ENCODE measurements at places on chromosomes 13 and 19.

DNA sequence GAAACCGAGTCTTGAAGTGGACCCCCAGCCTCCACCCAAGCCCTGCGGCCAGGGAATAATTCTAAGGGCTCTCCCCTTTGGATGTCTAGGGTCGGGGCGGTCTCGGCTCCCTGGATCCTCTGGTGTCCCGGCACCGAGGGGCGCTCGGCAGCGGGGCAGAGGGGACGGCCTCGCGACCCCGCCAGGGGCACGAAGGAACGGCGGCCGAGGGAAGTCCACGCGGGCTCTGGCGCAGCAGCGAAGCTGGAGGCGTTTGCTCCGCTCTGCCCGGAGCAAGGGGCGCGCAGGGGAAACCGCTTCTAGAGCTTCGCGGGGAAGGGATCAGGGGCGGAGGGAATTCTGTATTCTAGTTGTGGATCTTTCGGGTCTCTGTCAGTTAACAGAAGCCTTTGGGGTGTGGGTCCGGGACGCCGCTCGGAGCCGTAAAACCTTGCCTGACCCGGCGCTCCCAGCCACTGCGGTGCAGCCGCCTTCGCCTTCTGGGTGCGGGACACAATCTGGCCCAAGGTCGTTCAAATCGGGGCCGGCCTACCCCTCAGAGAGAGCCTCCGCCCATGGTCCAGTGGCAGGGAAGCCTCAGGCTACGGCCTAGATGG, 118.2 kb downstream of the KCNRG start:
- no peak for DNase-seq

DNA sequence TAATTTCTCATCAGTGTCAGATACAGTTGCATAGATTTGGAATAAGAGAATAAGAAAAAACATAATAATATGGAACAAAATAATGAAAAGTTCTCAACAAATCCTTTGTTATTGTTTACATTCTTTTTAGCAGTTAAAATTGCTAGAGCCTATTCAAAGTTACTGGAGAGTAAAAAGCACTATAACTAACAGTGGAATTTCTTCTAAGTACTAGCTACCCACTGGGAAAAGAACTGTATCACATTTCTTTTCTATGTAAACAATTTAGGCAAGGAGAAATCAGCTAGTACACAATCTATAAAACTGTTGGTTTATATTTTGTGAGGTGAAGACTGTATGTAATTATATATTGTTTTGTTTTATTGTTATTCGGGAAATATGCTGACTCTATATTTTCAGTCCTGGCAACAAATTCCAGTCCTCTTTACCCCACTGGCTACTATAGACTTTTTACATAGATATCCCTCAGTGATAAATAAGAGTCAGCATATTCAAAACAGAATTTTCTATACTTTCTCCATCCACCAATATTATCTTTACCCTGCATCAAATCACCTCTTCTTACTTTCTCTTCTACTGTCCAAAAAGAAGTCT, 222.0 kb downstream of the PCDH9 start:
- DNase-seq = no peak

DNA sequence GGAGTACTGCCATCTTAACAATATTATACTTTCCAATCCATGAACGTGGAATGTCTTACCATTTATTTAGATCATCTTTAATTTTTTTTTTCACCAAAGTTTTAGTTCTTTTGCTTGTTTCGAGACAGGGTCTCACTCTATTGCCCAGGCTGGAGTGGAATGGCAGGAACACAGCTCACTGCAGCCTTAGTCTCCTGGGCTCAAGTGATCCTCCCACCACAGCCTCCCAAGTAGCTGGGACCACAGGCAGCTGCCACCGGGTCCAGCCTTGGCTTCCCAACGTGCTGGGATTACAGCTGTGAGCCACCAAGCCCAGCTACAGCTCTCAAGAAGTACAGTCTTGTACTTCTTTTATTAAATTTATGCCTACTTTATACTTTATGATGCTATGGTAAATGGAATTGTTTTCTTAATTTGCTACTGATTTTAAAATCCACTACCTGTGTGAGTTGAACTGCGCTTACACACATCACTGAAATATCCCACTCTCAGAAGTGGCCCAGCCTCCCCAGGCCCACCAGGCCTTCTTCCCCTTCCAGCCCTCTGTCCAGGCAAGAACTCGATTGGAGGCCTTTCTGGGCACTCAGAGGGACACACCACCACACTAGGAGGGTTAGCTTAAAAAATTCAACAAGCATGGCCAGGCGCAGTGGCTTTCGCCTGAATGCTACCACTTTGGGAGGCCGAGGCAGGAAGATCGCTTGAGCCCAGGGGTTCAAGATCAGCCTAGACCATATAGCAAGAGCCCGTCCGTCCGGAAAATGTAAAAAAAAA, 1.0 kb upstream of the PGLS start:
- no peak for DNase-seq

DNA sequence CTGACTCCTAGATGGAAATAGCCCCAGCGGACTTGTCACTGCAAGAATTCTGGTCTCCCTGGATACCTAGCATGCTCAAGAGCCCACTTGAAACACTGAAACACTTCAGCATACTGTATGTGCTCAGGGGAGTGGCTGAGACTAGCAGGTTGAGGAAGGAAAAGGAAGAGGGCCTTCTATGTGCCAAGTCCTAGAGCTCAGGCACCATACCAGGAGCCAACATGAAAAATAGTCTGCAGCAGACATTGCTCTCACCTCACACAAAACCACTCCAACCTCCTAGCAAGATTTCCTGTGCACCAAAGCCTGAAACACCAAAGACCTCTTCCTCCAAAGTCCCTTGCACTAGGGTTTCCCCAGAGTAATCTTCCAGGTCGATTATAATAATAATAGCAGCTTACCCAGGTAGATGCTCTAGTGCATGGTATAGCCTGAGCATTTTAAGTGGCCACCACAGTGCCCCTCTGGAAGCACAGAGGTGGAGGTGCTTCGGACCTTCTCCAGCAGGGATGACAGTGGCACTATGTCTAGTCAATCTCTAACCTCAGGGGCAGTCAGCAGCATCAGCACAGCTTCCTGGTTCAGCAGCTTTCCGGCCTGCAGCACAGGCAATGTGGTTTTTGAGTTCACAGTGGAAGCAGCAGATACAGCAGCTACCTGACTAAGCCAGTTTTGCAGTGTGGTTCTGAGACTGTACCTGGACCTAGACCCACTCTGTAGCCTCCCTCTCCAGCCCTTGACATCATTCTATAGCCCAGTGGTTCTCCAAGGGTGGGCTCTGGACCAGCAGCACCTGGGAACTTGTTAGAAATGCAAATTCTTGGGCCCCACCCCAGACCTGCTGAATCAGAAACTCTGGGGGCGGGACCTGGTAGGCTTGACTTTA, 45.6 kb upstream of the UBE2L5 start:
- no peak for DNase-seq

DNA sequence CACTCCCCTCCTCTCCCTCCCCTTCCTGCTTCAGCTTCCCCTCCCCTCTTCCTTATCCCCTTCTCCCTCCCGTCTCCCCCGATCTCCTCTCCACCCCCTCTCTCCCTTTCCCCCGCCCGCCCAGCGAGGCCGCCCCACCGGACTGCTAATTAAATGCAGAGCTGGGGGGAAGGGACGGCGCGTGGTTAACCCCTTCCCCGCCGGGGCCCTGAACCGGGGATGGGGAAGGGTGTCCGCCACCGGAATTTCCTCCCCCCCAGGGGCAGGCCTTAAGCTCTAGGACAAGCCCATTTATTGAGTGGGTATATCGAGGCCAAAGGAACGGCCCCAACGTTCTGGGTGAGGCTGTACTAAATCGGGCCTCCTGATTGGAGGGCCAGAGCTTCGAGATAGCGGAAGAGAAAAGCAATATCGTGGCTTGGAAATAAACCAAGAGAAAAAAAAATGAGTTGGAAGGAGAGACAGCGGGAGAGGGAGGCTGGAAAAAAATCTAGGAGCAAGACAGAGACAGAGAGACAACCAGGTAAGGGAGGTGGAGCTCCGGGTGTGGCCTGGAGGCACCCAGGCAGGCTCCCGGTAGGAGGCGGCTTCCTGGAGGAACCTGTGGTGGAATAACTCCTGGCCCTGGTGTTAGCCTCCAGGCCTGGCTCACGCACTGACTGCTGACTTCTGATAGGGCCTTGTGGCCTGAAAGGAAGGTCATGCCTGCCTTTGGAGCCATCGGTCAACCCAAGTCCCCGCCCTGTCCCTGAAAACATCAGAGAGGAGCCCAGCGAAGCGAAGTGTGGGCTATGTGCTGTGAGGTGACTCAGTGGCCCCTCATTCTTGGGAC, 11.6 kb upstream of the JUND start:
- peak; percentile 79 for DNase-seq

DNA sequence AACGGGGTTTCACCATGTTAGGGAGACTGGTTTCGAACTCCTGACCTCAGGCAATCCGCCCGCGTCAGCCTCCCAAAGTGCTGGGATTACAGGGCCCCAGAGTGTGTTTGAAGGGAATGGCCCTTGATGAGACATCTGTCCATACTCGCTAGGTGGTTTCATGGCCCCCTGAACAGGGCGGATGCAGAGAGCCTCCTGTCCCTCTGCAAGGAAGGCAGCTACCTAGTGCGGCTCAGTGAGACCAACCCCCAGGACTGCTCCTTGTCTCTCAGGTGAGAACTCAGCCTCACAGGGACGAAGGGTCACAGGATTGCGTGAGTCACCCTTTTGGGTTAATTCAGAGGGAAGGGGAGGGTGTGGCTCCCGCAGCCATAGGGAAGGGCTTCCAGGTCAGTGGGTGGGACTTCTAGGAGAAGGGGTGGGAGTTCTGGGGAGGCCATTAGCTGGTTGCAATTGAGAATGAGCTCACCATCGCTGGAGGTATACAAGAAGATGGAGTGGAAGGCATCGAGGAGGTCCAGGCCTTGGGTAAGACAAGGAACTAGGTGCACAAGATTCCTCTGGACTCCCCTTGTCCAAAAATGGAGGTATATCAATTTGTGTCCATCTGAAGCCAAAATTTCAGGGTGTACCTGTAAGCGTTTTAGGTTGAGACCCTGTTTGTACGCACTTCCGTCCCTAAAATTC, 9.2 kb downstream of the SHD start:
- no peak for DNase-seq

GRCh38 chr19:35153701-35154524, 622 bp upstream of the FXYD5 start:
- no peak for DNase-seq

DNA sequence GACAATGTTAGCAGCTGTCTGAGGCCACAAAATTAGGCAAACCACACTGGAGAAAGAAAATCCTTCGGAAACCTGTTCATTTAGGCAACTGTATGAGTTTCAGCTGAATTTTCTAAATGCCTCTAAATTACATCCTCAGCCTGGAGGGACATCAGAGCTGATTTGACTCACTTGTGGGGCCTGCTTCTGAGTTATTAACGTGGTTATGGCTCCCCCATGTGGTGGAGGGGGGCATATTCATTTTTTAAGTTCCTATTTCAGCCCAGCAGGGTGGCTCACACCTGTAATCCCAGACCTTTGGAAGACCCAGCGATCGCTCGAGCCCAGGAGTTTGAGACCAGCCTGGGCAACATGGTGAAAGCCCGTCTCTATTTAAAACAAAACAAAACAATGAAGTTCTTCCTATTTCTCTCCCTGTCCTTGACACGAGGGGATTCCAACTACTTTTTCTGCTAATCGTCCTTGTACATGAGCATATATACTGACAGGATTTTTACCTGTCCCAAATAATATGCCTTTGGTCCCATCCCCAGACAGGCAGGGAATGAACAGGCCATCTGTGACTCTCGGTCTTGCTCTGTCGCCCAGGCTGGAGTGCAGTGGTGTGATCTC, 31.5 kb upstream of the HIF3A start:
- DNase-seq = peak; percentile 71

GRCh38 chr19:3193256-3194105, 7.8 kb downstream of the NCLN start:
- DNase-seq = no peak

GRCh38 chr13:103883164-103883563, 816.9 kb upstream of the SLC10A2 start:
- peak; percentile 19 for DNase-seq

DNA sequence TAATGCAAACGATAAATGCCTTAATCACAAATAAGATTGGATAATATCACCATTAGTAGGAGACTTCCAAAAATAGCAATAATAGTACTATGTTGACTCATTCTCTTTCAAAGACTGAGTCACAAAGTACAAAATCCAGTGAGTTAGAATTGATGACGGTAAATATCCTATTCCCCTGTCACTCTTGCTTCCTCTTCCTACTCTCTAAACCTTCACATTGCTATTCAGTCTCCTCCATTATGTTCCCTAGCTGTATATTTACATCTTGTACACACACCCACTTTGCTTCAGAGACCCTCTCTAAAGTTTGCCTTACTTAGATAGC, 26.3 kb upstream of the INTS6 start:
- DNase-seq = no peak

DNA sequence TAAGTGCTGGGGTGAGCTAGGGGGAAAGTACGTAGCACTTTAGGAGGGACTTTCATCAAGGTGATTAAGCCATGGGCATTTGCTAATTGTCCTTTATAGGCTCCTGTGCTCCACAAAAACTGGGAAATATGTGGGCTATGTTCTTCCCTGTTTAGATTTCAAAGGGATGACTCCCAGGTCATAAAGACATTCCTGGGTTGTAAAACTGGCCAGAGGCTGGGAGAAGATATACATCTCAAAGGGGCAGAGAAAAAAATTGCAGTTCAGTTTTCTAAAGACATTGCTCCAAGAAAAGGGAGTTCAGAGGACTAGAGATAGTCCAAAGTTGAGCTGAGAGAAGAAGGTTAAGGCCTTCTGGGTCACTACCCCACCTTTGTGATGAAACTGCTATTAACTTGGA, 204.8 kb downstream of the MYO16 start:
- no peak for DNase-seq

GRCh38 chr13:87554045-87554444, 117.1 kb upstream of the SLITRK5 start:
- DNase-seq = no peak

All from frontal cortex (tissue), 4 donors.